ENCODE measurements at places on chromosomes 1 and 21.

GRCh38 chr21:39000496-39000895, 182.8 kb downstream of the PSMG1 start:
- DNase-seq = peak; percentile 47

DNA sequence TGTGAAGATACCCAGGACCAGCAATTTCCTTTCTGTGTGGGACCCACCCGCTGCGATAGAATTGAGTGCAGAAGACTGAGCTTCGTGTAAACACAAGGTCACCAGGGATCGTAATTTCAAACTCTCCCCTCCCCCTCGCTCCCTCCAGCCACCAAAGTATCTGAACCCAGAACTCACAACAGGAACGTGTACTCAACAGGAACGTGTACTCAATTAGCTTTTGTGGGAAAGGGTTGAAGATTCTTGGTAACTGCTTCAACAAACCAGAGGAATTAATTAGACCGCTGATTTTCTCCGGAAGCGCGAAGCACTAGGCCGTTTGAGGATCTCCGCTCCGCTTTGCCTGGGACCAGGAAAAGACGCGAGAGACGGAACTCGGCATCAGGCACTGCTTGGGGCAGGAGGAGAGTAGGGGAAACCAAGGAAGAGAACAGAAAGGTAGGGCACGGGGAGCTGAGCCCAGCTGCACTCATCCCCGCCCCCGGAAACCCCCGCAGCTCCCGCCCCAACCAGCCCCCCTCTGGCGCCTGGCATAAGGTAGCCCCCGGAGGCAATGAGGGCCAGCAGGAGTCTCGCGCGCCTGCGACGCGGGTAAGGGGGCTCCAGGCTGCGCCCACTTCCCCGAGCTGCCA, 453 bp downstream of the DRAM2 start:
- DNase-seq = peak; percentile 51

DNA sequence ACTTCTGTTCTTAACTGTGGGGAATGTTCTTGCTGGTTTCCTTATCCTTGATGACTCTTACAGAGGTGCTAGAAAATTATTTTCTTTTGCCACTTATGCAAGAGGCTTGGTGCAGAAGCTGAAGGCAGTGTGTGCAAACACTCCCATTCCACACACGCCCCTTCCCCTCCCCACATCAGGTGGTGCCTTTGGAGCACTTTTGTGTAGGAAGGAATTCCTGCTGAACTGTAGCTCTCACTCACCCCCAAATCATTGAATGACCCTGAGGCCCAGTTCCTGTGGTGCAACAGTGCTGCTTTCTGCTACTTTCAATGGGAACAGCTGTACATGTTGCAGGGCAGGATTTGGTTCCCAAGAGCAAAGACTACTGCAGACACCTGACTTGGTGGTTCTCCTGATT, 101.8 kb downstream of the CD247 start:
- peak; percentile 44 for DNase-seq

GRCh38 chr1:44569491-44569890, 104.8 kb downstream of the TMEM53 start:
- DNase-seq = no peak

DNA sequence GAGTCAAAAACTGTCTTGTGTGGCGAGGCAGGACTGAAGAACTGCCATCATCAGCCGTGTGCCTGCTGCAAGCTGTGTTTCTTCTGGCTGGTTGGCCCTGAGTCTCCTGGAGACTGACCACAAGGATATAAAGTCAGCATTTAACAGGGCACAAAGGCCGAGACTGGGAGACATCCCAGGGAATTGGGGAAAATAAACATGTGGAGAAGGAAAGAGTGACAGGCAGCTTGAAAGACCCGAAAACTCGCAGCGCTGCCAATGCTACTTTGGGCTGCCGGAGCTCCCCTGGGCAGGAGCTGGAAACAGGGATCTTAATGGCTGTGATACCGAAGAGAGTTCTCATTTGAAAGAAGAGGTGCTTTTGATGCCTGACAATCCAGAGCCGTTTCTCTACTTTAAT, 125.3 kb upstream of the HMGB4 start:
- DNase-seq = no peak

DNA sequence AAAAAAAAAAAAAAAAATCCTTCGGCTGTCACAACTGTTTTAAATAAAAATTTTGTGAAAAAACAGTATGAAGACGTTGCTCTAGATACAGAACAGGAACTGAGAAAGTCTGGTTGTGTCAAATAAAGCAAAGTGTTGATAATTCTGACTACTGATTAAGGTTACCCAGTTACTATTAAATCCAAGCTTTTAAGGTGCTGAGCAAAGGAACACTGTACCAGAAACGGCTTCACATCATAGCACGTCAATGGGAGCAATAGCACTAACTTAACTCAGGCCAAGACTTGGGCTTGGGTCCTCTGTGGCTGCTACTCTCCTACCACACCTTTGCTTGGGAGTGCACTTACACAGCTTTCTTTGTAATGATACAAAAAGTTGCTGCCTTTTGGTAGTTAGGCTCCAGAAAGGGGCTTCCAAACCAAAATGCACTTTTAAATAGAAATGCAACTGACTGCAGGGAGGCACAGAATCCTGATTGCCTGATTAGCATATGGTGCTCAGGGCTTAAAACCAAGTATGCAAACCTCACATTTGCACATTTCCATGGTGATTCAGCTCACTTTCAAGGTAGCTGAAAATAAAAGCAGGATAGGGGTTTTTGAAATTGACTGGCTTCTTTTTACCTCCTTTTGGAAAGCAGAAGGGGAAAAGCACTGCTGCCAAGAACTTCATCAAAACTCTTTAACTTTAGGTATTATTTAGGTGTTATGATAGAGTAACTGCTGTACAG, 6.3 kb downstream of the MCL1 start:
- peak; percentile 34 for DNase-seq

DNA sequence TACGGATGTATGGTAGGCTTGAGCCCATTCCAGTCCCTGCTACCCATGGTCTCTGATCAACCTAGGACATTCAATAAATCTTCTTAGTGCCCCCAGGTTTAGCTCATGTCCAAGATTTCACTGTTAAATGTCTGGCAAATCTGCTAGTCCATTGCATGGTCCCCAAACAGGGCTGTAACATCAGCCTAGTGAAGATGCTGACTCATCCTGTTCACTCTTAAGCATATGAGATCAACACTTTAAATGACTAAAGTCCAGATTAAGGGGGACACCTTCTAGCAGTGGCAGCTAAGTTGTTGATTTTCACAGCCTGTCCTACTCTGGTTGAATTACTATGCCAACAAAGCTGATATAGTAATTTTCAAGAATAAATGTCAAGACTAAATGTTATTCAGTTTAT, 46.5 kb upstream of the NUF2 start:
- DNase-seq = peak; percentile 10

GRCh38 chr1:20390589-20391331, 95.2 kb downstream of the CAMK2N1 start:
- no peak for DNase-seq

DNA sequence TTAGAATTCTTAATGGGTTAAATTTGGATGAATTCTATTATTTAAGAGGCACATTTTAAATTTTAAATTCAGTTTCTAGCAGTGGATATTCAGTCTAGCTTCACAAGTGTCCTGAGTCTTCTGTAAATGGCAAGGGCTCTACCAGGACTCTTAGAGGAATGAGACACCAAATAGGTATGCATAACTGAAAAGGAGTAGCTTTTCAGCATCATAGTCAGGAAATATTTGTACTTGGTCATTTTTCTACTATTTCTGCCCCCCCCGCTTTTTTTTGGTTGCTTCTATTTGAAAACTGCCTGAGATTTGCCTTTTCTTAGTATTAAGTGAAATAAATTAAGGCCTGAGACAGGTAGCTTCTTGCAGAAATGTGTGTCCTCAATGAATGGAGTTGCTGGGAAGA, 80.2 kb downstream of the MAST2 start:
- no peak for DNase-seq

GRCh38 chr1:204341380-204341779, 18.3 kb downstream of the PLEKHA6 start:
- no peak for DNase-seq
